ENCODE measurements at places on chromosomes 11 and 22.

DNA sequence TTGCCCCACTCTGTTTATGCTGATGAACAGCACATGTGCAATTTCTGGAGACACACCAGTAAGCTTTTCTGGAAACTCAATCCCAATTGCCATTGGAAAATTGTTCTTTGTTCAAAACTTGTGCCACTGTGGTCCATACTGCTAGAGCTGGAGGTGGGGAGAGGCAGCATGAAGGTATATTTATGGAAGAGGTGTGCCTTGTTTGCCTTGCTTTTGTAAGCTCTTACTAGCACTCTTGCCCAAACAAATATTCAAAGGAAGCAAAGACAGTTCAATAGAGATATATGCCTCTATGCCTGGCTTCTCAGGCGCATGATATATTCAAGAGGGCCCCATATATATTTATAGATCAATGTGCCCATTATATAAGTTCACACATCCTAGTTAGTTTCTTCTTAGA is 42.7 kb downstream of the TIMP3 start:
- no peak for DNase-seq

- DNase-seq = no peak
These were observed 133.8 kb downstream of the JRKL start for GRCh38 chr11:96523656-96524055.

GRCh38 chr11:104763930-104764709 is 134.1 kb downstream of the CASP12 start:
- no peak for DNase-seq

DNA sequence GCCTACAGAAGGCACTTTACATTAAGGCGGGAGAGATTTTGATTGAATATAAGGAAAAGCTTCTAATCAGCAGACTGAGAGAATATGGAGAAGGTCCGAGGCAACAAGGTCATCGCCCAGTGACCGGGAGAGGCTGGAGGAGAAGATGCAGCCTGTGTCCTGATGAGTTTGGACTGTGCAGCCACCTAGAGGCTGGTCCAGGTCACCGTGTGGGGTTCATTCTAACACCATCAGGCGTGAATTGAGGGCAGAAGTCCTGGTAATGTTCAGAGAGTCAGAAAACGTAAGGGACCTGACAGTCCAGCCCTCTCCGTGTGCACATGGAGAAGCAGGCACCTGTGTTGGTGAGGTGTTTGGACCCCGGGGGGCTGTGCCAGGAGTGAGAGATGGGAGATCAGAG is 102.7 kb downstream of the FEZ1 start:
- no peak for DNase-seq

DNA sequence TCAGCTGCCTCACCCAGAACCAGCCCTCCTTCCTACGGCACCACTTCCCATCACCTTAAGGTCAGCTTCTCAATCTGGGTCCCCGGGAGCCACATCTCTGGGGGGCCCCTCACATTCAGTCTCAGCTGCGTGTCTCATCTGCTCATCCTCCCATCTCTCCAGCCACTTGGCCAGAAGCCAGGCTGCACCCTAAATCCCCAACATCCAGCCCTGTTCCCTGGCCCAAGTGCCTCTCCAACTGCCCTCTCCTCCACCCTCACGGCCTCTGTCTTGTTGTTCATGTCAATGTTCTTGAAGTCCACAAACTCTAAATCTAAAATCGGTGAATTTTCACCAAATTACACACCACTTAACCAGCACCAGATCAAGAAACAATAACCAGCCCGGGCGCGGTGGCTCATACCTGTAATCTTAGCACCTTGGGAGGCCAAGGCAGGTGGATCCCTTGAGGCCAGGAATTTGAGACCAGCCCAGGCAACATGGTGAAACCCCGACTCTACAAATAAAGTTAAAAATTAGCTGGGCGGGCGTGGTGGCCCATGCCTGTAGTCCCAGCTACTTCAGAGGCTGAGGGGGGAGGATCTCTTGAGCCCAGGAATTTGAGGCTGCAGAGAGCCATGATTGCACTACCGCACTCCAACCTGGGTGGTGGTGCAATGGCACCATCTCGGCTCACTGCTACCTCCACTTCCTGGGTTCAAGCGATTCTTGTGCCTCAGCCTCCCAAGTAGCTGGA is 33.7 kb downstream of the A4GALT start:
- DNase-seq = no peak

DNA sequence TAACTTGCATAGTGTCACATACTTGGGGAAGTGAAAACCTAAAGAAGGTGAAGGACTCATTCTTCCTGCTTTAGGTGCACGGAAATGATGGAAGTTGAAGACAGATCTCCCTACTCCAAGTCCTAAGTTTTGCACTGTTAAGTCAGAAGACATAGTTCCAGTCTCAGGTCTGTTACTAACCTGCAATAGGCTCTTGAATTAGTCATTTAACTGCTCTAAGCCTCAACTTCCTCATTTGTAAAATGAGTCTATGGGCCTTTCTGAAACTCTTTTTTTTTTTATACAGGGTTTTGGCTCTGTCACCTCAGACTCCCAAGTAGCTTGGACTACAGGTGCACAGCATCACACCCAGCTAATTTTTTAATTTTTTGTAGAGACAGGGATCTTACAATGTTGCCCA is 30.8 kb upstream of the POU2AF1 start:
- DNase-seq = no peak
